ENCODE measurements at places on chromosomes 2 and 18.
A peak's percentile ranks its signal among the peaks of the same experiment; 100 is the strongest.

DNA sequence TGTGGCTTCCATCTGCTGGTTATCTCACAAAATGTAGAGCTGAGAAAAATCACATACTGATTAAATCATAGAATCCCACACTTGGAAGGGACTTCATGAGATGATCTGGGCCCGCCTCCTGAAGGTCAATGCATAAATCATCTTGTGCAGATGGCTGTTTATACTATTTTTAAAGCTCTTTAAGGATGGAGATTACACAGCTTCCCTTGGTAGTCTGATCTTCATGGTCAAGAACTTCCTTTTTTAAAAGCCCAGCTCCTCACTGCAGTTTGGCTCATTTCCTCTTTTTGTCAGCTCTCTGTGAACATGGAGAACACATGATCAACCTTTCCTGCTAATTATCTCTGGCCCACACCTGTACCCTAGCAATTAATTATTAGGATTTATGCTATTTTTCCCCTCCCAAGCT, 25.9 kb downstream of the GCG start:
- no peak for DNase-seq

DNA sequence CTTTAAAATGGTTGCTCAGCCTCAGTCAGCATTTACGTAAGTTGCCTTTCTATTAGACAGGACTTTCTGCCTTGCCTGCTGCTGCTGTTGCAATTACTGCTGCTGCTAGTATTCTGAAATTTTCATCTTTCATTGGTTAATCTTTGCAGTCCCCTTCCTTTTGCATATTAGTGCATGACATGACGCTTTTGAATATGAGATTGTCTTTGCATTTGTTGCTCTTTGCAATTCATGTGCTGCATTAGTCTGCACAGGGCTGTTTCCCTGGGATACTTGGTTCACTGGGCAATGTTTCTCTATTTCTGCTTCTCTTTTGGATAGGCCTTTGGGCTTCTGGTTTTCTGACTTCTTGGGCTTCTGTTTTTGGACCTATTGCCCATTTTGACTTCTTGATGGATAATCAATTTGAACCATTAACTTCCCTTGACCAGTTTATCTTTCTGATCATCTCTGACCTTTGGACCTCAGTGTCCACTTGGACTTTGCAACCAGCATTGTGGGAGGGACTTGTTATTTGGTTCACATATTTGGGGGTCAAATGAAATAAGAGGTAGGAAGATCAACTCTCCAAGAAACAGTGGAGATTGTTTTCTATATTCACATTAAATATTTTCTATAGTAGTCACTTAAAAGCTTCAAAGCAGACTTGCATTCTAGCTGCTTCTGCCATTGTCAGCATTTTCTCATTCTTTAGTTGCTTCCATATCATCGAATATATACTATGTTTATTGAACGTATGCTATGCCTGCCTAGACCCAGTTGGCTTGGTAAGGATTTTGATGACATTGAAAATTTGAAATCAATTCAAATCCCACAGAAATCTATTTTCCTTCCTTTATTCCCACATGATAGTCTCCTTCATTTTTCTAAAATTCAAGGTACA, 12.5 kb upstream of the BUB1 start:
- no peak for DNase-seq

GRCh38 chr18:40075616-40076015, 1879.4 kb upstream of the PIK3C3 start:
- DNase-seq, result no peak

- no peak for DNase-seq
These were observed 74.9 kb downstream of the INO80D start for GRCh38 chr2:206011018-206011614.

DNA sequence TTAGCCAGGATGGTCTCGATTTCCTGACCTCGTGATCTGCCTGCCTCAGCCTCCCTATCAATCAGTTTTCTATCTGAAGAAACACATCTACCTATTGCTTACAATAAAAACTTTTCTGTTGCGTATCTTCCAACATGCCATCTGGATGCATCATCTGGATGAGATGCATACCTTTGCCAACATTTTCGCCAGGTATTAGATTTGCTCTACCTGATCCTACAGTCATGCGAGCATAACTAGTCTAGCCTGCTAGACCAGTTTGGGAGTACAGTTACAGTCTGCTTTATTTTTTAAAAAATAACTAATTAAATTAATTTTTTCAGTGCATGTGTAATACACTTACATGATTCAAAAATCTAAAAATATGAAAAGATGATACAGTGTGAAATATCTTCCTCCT, 334.0 kb upstream of the MEX3C start:
- DNase-seq, result no peak

GRCh38 chr18:31321719-31322118, 3.8 kb downstream of the DSG1 start:
- DNase-seq, result no peak

DNA sequence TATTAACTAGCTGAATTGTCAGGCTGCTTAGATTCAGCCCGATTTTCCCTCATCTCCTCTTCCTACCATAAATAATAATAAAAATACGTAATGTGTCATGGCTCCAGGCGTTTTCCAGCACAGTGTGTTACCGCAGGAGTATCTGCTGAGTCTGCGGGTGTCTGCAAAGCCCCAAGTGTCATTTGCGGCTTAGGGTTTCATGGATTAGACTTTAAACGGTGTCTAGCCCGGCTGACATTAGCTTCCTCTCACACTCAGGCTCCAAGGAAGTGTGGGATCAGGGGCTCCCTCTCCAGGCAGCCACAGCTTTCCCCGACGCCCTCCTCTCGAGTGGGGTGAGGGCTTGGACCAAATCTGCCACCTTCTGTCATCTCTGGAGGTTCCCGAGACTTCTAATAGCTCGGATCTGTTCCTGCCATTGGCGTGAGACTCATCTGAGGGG, 14.1 kb upstream of the HOXD1 start:
- DNase-seq, result no peak

DNA sequence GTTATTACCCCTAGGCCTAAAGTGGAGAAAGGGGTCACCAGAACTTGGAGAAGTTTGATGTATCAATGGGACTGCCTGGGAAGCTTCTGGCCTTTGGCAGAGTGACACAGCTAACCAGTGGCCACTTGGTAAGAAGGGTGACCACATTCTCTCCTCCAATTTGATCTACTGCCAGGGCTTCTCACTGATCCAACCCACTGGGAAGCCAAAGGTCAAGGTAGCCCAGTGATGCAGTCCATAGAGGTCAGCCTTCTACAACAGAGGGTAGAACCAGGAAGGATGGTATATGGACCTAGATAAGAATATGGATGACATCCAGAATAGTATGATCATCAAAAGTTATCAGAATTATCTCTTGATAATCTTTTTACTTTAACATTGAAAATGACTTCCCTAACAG, 493.6 kb downstream of the NYAP2 start:
- DNase-seq, result no peak

GRCh38 chr2:207805566-207806226, 36.0 kb upstream of the FZD5 start:
- DNase-seq, result no peak

DNA sequence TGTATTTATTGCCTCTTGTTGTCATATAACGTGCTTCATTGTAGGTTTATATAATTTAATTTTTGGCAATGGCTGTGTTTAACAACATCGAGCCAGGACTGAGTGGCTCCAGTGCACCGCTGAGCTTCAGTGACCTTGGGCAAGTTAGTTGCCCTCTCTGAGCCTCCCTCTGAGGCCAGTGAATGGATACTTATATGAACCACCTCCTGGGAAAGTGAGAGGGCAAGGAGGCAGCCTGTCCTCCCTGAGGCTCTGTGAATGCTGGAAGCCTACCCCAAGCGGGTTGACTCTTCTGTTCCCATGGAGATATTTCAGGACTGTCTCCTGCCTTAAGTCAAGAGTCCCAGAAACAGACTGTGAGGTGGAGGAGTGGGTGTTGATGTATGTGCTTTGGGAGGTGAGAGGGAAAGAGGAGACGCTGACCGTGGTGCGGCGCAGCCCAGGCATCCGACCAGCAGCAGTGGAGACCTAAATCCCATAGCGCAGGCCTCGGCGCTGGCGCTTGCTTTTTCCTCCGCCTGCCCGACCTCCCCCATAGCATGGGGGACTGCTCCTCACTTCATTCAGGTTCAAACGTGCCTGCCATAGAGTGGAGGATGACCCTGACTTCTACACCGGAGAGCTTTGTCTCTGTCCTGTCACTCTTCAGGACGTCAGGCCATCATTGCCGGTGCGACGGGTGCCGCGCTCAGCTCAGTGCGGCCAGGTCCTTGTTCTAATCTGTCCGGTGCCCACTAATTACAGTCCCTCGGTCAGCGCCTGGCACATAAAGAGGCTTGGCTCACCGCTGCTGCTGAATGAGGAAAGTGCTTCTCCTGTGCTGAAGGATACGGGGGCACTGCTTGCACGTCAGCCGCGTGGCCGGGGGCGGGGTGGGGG, 167.3 kb upstream of the HS6ST1 start:
- no peak for DNase-seq

DNA sequence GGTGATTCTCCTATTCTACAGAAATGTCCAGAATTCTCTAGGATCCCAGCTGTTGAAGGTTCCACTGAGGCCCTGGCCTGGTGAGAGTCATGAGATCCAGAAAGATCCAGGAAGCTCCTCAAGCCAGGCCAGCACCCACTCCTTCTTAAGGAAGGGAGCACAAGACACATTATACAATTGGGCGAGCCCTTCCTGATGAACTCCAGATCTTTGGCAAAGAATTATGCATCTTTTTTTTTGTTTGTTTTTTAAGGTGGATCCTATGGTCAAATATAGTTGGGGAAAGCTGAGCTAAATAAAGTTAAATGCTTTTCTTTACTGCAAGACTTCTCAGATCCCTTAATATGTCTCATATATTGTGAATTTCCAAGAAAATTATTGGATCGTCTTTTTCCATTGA, 37.0 kb upstream of the LOXHD1 start:
- DNase-seq, result no peak

GRCh38 chr2:84477886-84478285, 18.8 kb upstream of the SUCLG1 start:
- DNase-seq, result no peak

DNA sequence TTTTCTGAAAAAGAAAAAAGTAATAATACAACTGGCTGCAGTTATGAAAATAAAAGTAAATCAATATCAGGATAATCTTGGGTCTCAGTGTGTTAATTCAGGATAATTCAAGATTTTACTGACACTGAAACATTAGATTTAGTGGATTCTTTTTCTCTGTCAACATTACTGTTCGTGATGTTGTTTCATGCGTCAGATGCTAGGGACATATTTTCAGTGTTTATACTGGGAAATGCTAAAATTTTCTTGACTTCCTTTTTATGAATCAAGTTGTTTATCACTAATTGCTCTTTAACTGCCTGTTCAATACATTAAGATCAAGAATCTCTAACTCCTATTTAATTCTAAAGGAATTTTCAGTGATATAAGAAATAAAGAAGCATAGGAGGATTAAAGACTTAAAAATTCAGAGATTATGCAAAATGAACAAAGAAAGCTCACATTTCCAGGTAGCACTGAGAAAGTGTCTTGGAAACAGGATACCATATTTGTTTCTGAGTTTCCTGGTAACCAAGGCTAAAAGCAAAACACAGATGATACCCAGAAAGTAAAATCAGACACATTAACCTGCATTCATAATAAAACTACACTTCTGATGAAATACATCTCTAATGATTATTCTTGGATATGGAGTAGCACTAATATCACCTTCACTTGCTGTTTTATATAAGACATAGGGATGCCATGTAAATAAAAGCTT, 174.0 kb downstream of the ARL4C start:
- peak; percentile 60 for DNase-seq

GRCh38 chr2:84881581-84882413, 913 bp upstream of the TRABD2A start:
- DNase-seq, result peak; percentile 79

DNA sequence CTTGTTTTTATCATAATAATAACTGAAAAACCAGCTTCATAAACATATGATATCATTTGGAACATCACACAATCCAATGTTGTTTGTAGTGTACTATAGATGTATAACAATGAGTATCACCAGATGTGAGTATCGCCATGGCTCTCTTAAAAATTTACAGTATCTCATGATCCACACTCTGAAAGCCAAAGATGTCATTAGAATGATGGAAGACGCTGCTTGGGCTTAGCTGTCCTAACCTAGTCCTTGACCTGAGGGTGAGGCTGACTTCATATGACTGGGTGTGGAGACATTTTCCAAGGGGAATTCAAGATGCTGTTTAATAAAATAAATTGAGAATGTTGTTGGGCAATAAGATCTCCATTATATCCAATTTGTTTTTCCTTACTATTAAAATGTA, 242.6 kb downstream of the RIT2 start:
- DNase-seq, result no peak

DNA sequence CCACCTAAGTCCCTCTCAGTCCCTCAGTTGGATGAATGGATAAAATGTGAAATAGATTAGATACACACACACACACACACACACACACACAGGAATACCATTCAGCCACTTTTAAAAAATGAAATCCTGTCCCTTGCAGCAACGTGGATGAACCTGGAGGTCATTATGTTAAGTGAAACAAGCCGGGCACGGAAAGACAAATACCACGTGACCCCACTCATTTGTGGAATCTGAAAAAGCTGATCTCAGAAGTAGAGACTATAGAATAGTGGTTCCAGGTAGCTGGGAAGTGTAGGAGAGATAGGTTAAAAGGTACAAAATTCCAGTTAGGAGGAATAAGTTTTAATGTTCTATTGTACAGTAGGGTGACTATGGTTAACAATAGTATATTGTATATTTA, 31.0 kb downstream of the TTC32 start:
- no peak for DNase-seq

- DNase-seq, result no peak
These were observed 36.5 kb upstream of the AFF3 start for GRCh38 chr2:100178864-100179263.

- DNase-seq, result no peak
These were observed 366.1 kb upstream of the CRIM1 start for GRCh38 chr2:35989503-35989902.

- no peak for DNase-seq
These were observed 762.2 kb upstream of the CNTNAP5 start for GRCh38 chr2:123262856-123263255.

DNA sequence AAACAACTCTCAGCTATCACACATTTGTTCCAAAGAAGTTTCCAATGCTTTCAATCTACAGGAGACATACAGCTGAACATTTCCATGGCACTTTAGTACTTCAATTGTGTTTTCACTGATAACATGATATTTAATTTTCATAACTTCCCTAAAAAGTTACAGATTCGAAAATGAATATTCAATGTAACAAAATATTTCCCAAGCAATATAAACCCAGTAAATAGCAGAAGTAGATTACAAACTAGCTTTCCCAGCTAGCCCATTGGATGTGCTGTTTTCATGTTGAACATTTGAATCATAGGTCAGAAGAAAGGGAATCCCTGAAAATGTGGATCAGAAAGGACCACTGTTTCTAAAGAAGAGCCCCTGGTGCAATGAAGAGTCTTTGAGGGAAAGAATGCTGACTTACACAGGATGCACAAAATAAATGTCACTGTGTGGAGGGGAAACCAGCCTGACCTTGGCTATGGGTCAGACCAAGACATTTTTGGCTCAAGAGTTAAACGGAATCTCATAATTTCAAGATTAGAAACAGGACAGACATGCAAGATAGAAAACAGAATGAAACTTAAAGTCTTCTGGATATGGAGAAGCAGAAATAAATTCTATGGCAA, 22.5 kb downstream of the CYTIP start:
- no peak for DNase-seq

- no peak for DNase-seq
These were observed 72.5 kb downstream of the ARL6IP6 start for GRCh38 chr2:152790883-152791282.
